ENCODE measurements at places on chromosomes 11 and 22.

- DNase-seq = no peak
Measured at GRCh38 chr22:45042263-45042662, 32.5 kb upstream of the PHF21B start.

DNA sequence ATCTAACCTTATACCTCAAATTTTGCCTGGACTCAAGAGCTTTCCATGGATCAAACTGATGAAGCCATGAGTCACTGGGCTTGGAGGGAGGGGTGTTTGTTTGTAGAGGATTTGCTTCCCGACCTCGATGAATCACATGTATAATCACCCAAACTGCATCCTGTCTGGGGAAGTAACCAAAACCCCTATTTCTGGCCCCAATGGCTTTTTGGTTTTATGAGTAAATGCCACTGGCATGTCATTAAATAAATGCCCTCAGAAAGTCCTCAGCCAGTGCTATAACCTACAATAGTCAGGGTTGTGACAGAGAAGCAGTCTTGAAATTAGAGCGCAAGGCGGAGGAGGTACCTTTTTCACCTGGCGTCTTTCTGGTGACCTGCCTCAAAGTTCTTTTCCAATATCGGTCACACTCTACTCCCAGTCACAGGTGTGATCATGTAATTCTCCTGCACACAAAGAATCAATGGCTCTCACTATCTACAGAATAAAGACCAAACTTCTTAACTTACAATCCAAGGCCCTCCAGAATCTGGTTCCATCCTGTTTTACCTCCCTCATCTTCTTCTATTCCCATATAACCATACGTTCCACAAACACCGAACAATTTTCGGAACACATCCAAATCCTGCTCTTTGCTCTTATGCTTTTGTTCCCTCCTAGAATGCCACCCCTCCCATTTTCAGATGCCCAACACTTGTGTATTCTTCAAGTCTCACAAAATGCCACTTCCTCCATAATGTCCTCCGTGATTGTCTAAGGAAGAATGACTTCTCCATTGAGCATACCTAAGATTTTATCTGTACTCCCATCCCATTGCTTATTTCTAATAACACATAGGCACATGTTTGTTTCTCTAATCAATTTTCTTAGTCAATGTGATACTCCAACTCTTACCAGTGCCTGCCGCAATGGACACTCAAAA, 81.3 kb upstream of the BLID start:
- DNase-seq = no peak

DNA sequence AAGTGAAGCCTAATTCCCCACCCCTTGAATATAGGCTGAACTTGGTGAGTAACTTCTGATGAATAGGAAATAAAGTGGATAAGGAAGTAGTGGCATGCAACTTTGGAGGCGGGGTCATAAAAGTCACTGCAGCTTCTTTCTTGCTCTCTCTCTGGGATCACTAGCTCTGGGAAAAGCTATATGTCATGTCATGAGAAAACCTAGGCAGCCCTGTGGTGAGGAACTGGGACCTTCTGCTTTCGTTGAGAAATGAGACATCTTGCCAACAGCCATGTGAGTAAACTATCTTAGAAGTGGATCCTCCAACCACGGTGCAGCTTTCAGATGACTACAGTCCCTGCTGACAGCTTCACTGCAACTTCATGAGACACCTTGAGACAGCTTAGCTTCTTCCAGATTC, 15.7 kb downstream of the ZNF214 start:
- DNase-seq = no peak

GRCh38 chr11:576811-577610, 741 bp downstream of the PHRF1 start:
- DNase-seq = no peak

DNA sequence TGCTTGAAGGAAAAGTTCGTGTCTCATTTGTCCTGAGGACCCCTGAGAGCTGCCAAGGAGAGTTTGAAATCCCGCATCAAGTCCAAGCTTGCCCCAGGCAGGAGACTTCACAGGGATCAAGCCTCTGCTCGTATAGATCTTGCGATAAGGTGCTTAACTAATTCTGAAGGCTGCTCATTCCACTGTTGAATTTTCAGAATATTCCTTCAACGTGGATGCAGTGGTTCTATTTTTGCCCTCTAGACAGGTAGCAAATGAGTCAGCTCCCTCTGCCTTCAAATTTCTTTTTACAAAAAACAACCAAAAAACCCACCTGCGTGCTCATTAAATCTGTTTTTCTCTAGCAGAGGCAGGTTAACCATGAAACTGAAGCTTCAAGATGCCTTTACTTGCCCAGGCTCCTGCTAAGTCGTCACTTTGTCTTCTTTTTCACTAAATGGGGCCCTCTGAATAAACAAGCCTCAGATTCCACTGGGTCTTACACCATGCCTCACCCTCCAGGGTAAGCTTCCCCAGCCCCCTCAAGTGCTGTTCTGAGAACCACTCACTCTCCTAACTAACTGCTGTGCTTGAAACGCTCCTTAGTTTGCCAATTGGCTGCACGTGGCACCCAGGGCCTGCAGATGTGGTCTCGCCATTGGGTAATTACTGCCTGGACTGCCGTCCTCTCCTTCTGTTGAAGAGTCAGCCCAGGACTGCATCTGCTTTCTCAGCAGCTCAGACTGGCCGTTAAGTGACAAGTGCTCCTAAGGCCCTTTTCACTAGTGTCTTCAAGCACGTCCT, 105.0 kb downstream of the TRPC6 start:
- DNase-seq = no peak

DNA sequence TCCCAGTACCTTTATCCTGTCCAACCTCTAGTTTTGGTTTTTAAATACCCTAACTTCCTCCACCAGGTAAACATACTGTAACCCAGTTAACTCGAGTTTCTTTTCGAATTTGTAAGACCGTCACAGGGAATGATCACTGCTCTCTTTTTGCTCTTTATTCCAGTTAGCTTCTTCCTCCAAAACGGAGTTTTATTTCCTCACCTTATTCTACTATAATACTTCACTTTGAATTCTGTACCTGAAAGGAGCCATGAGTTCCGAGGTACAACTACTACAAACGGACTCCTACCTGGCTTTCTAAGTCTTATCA, 1.4 kb downstream of the NUP98 start:
- DNase-seq = no peak

Measured in NCI-H146 (cell line).